Skin of body (tissue), 3 donors: ENCODE measurements at places on chromosomes 2 and 18. TPM values are rescaled to one million over a fixed set of nuclear protein-coding genes. Genes with fewer than 3 reads are reported as not detected.

GRCh38 chr2:83394134-83394904 lies 1064.8 kb downstream of the SUCLG1 start:
- DNase-seq, result no peak

- DNase-seq, result no peak
Observed at GRCh38 chr2:102585847-102586404, 33.4 kb upstream of the SLC9A2 start.

- no peak for DNase-seq
Observed at GRCh38 chr18:72868585-72869225, 918 bp upstream of the NETO1 start.

GRCh38 chr2:206212673-206213513 lies 53.2 kb downstream of the EEF1B2 start:
- DNase-seq, result no peak

DNA sequence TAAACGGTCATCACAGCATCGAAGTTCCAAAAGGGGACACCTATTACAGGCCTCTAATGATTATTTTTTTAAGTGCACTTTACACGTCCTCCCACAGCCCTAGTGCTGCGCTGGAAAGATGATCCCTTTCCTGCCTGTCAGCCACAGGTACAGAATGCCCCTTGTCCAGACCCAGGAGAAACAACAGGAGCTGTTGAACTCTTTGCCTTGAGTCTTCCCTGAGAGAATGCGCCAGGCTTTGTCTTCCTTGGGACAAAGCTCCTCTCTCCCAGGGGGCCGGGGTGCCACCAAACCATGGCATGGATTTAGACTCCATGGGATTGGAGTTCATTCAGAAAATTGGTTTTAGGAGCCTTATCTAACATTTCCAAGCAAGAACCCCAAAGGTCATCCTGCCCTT lies 319.0 kb upstream of the SOX11 start:
- no peak for DNase-seq

DNA sequence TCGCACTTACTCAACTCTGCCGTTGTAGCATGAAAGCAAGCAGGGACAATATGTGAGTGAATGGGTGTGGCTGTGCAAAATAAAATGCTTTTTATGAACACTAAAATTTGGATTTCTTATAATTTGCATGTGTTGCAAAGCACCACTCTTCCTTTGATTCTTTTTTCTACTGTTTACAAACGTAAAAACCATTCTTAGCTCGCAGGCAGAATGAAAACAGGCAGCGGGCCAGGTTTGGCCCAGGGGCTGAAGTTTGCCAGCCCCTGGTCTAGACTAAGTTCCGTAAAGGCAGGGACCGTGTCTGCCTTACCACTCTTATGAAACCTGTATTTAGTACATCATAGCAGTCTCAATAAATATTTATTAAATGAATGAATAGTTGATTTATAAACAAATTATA lies 83.7 kb upstream of the SPATS2L start:
- no peak for DNase-seq

DNA sequence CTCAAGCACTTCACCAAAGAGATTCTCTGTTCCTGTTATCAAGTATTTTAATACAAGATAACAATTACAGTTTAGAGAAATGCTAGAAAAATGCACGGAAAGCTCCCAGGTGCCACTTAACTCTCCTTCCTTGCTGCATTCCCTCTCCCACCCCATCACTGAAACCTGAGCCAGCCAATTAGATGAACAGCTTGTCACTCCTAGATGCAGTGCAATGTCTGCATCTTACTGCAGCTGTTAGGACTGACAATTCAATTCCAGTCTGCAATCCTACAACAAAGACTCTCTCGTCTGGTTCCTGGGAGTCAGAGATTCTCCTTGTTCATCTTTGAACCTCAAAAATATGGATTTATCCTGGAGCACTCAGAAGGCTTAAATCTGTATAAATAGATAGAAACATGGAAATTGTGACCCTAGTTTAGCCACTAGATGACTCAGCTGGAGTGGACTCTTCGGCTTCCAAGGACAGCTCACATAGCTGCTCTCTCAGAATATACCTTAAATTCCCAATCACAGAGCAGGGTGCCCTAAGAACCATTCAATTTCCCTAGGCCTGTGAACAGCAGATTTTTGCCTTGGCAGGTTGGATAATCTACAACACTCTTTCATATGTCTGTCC lies 311.1 kb downstream of the NRXN1 start:
- DNase-seq, result no peak

GRCh38 chr2:209663139-209663538 lies 108.5 kb upstream of the UNC80 start:
- no peak for DNase-seq

DNA sequence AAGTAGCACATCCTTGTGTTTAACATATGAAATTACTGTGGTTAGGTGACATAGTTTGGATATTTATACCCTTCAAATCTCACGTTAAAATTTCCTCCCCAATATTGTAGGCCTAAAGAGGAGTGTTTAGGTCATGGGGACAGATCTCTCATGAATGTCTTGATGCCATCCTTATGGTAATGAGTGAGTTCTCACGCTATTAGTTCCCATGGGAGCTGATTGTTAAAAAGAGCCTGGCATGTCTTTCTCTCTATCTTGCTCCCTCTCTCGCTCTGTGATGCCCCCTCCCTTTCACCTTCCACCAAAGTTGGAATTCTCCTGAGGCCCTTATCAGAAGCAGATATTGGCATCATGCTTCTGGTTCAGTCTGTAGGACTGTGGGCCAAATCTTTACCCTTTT lies 660.1 kb downstream of the ADCYAP1 start:
- no peak for DNase-seq

- DNase-seq, result no peak
Observed at GRCh38 chr2:56177420-56178220, 6.2 kb upstream of the CCDC85A start.

DNA sequence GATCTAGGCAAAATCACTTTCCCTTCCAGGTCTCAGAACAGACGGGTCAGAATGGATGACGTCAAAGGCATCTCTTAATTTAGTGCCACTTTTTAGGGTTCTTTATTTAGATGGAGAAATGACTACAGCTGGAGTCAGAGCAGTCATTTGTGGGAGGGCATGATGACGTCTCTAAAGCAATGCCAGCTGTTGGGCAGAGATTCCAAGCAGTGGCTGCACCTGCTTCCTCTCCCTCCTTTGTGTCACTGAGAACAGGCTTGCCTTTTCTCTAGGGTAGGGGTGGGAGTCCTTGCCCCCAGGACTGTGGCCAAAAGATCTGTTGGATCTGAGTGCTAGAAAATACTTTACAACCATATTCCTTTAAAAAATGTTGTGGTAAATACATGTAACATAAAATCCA lies 28.7 kb upstream of the SKOR2 start:
- no peak for DNase-seq

- DNase-seq, result no peak
Observed at GRCh38 chr2:149191915-149192314, 138.5 kb upstream of the LYPD6 start.

DNA sequence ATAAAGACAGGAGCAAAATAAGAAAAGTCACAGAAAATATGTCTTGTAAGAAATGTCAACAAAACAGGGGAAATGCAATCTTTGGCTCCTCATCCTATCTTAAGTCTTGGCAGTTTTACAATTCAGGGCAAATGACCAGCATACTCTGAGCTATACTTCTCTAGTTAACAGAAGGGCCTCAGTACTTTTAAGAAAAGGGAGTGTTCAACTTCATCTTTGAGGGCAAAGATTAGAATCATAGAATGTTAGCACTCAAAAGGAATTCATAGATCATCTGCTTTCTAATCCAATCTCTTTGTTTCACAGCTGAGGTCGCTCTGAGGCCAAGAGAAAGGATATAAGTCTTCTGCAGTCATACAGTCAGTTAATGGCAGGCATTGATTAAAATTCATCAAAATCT lies 174.0 kb upstream of the NT5C1B start:
- DNase-seq, result no peak

DNA sequence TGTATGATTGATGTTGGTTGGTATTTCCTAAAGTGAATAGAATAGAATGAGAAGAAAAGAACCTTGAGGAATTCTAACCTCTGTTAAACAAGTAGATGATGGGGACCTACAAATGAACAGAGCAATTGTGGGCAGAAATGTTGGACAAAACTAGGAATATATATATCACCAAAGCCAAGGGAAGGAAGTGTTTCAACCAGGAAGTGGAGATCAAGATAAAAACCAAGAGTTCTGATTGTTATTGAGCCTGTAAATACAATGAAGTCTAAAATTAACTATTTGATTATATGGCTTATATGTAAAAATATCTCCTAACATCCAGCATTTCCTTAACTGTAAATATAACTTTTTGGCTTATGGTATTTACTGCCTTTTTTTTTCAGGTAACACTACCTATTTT lies 730.0 kb downstream of the SOCS6 start:
- DNase-seq, result no peak

GRCh38 chr2:56217106-56217505 lies 33.3 kb downstream of the CCDC85A start:
- DNase-seq, result no peak

DNA sequence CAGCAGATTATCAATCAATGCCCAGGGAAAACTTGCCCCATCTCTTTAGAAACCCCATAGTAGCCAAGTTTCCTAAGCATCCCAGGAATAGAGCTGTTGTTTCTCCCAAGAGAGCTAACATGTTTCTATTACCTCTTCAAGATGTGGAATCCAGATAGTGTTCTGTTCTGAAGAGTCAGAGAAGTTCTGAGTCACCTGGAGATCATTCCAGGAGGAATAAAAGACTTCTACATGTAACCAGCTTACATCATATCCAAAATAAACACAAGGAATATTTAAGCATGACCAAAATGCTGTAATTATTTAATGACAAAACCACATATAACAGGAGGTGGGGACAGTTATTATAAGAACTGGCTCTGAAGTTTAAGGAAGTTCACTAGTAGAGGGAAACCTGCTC lies 51.0 kb upstream of the GORASP2 start:
- no peak for DNase-seq

- DNase-seq, result no peak
Observed at GRCh38 chr2:226184540-226184939, 615.1 kb downstream of the IRS1 start.

DNA sequence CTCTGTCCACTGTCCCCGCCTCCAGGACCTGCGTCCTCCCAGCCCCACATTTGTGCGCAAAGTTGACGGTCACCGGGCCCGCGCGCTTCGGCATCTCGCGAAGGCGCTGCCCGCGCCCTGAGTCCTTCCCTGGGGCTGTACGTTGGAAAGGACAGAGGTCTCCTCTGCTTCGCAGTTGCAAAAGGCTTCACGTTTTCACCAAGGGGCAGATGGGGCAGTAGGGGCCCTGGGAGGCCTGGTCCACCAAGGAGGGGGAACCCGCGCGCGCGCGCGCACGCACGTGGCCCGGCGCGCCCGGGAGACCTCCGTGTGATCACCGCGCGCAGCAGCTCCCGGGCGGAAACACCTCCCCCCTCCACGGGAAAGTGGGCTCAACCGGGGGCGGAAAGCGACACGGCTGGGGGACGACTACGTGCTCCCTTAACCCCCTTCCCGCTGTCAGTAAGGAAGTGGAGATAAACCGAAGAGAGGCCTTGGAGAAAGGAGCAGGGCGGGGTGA lies 21.9 kb downstream of the TEX44 start:
- no peak for DNase-seq

GRCh38 chr2:239142296-239142695 lies 258.5 kb downstream of the HDAC4 start:
- no peak for DNase-seq

DNA sequence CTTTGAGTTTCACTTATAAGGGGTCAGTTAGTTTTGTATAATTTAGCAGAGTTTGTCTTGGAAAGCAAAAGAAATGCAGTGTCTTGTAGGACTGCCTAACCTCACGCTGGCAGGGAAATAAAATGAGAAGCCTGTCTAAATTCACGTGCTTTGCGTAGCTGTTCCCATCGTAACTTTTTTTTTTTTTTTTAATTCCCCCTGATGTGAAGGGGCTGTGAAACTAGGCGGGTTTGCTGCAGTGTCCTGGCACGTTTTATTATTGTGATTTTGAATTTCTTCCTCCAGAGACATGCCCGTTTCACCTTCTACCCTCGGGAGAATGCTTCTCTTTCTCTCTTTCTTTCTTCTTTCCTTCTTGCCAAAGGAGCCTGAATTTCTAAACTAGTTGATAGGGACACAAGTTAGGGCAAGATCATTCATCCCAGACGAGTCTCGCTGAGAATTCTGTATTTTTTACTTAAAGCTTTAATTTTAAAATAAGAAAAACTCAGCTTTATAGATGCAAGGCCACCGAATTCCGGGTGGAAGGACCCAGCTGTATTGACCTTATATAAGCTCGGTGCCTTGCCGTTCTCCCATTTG lies 2.3 kb downstream of the MEIS1 start:
- peak; percentile 59 for DNase-seq

DNA sequence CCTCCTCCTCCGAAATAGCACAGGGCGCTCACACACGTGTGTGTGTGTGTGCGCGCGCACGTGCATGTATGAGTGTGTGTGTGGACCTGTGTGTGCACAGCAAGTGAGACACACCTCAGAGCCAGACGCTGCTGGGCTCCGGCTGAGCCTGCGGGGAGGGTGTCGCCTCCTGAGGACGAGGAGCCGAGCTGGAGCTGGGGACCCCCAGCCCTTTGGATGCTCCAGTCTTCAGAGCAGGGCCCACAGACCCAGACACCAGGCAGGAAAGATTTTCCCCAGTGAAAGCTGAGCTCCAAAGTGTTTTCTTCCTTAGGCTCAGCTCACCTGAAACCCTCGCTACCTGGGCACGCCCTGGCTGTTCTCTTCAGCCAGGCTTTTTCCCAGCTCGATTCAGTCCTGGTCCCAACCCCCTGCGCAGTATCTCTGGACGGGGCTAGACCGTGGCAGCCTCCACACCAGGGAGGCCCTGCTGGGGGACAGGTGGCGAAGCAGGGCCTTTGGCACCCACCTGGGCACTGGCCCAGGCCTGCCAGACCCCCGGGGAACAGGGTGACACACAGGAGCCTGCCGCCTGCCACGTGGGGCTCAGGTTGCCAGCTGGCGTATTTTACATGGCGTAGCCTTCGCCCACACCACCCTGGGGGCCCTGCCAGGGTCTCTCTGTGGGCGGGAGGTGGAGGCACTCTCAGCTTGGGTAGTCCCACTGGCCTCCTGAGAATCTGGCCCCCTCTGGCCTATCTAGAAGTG lies 36.2 kb downstream of the PDIA6 start:
- DNase-seq, result no peak

GRCh38 chr2:134041877-134042276 lies 212.0 kb upstream of the MGAT5 start:
- DNase-seq, result no peak

The RUFY4 gene
- 0.10 TPM for total RNA-seq

The CNDP1 gene
- total RNA-seq, result 0.10 TPM

The MEMO1 gene
- total RNA-seq, result 26.0 TPM

The TBC1D8 gene
- 20.7 TPM for total RNA-seq

The REEP1 gene
- total RNA-seq, result 3.9 TPM
